HT-29 (cell line): ENCODE measurements at places on chromosomes 6 and 20.

- DNase-seq: no peak
Measured at GRCh38 chr6:47485491-47486135, 8.0 kb downstream of the CD2AP start.

DNA sequence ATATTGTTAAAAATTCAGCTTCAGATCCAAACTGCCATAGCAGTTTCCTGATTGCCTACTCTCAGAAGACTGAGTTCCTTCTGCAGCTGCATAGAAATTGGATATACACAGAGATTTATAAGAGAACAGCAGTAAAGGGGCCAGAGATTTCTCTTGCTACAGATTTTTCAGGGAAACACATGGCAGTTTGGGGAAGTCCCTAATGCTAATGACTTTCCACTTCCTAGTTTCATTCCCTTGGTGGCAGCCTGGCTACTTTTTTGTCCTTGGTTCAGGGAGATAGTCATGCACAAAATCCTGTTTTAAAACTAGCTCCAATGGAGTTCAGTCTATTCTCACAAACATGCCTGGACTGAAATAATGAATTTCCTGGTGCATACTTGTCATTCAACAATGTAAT lies 125.3 kb upstream of the PLCB4 start:
- DNase-seq: no peak

DNA sequence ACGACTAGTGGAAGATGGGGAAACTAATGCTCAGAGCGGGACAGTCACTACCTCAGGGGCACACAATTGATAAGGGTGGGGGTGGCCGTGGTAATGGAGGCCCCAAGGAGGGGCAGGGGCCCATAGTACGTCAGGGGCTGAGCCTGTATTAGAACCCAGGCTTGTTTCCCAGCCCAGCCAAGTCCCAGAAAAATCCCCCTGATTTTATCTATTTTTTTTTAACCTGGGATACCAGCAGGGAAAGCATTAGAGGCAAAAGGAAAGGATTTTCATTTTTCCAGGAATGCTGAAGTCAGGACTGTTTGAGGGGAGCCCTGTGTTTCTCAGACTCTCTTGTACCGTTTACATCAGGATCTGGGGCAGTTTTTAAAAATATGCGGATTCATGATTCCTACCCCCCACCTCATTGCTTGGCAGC lies 382 bp downstream of the MYH7B start:
- DNase-seq: no peak

- no peak for DNase-seq
Measured at GRCh38 chr6:23890543-23891227, 235.3 kb upstream of the NRSN1 start.
